ENCODE measurements at places on chromosomes 7 and 10.

DNA sequence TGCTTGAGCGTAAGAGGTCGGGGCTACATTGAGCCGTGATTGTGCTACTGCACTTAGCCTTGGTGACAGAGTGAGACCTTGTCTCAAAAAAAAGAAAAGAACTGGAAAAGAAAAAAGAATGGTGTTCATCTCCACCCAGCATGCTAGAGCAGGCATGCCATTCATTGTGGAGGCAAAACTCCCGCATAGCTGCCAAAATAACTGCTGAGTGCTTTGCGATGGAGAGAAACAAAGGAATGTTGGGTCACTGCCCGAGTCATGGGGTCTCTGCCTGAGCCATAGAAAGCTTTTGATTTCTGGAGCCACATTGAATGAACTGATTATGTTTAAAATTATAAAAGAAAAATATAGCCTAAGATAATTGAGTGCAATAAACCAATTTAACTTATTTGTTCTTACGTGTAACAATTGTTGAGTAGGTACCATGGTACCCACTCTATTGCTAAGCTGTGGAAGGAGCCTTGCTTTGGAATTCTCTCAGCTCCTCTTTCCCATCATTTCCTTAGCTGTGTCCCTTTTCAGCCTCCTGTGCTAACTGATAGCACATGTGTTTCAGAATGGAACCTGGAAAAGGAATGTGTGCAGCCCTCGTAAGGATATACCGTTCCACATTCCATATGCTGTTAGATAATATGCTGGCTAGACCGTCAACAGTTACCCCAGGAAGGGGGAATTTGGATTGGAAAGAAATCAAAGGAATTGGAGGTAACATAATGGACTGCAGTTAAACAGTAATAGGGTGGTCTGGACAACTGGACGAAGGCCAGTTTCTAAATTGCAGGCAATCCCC lies 99.0 kb downstream of the KIAA1217 start:
- DNase-seq = no peak

- no peak for DNase-seq
Observed at GRCh38 chr10:108904163-108904838, 1019.0 kb downstream of the XPNPEP1 start.

DNA sequence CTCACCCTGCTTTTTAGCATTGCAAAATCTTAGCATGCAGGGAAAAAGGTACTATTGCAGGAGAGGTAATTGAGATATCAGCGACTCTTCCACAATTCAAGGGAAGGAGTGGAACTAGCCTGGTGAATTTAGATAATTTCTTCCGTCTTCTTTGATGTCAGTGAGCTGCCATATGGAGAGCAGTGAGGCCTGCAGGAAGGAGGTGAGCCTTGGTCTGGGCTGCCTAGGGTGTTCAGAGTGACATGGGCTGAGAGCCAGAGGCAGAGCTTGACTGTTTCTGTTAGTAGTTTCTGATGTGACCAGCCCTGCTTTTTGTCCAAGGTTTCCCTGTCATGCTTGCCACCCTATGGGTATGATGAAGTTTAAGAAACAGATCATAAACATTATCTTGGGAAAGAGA lies 28.6 kb downstream of the KAT6B start:
- peak; percentile 70 for DNase-seq

GRCh38 chr7:12803542-12803941 lies 116.1 kb downstream of the ARL4A start:
- DNase-seq = no peak

DNA sequence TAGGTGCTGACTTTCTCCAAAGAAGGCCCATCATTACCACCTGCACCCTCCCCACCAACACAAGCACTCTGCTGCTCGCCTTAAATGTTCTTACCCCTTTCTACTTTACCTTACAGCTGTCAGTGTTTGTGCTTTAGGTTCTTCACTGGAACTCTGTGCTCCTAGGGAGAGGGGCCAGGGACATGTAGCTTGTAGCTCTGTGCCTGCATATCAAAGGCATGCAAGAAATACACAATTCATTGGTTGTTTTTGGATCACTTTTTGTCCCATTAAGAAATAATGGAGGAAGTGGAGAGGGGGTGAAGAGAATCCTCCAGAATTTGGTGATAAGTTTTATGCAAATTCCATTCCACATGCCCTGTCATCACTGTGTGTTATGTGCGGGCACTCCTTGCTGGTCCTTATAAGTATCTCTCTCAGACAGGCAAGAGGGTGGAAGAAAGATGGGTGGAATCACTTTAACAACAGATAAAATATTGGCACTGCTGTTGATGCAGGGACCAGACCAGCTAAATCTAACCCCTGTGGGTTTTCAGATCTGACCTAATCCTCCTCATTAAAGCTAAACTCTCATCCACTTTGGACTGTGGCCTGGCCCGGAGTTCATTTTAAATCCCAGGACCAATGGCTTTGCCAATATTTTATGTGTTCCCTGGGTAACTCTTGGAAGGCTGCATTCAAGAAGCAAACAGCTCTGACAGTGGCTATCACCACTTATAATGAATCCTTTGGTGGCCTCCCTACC lies 375.8 kb upstream of the NFE2L3 start:
- no peak for DNase-seq

- no peak for DNase-seq
Observed at GRCh38 chr7:39967406-39968161, 17.5 kb downstream of the CDK13 start.

DNA sequence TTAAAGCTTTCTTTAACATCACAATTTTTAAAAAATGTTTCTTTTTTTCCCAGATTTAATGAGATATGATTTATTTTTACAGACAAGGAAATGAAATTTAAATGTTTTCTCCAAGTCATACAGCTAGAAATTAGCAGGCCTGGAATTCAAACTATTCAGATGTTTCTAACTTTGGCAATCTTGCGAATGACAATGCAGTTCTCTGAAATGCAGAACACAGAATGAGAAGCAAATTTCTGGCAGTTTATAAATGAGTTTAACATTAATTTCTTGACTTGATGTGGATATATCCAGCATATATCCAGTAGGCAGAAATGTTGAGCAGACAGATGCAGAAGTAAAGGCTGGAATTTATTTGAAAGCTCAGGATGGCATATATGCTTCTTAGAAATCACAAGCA lies 227.5 kb downstream of the THSD7A start:
- DNase-seq = no peak

DNA sequence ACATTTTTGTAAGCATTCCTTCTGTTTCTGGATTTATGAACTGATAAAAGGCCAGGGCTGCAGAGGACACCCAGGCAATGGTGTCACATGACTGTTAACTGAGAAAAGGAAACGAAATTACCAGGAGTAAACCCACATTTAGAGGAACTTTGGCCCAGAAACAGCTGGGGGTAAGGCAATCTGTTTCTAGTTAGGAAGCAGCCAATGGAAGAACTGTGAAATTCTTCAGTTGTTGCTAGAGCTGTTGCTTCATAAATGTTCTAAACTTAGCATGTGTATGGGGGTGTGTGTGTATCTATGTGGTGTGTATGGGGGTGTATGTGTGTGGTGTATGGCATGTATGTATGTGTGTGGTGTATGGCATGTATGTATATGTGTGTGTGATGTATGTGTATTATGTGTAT lies 11.8 kb upstream of the PDCD4 start:
- peak; percentile 80 for DNase-seq
